ENCODE measurements at places on chromosomes 13 and 19. TPM values are rescaled to one million over a fixed set of nuclear protein-coding genes. Genes with fewer than 3 reads are reported as not detected.

- peak; percentile 94 for DNase-seq
Observed at GRCh38 chr13:80083853-80084676, 256.9 kb downstream of the SPRY2 start.

DNA sequence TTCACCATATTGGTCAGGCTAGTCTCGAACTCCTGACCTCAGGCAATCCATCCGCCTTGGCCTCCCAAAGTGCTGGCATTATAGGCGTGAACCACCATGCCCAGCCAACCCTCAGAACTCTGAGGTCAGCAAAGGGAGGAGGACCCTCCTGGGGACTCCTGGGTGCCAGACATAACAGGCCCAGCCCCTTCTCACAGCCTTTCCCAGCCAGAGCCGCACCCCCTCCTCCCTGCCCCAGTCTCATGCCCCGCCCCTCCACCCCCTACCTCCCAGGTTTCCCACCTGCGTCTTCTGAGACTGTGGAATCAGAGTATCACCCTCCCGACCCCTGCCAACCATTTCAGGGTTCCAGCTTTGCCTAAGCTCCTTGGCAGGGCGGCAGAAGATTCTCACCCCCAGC lies 5.2 kb downstream of the IGLON5 start:
- DNase-seq = no peak

GRCh38 chr13:35961002-35961401 lies 170.2 kb downstream of the DCLK1 start:
- DNase-seq = no peak

GRCh38 chr19:31313291-31314030 lies 35.8 kb downstream of the TSHZ3 start:
- DNase-seq = no peak

DNA sequence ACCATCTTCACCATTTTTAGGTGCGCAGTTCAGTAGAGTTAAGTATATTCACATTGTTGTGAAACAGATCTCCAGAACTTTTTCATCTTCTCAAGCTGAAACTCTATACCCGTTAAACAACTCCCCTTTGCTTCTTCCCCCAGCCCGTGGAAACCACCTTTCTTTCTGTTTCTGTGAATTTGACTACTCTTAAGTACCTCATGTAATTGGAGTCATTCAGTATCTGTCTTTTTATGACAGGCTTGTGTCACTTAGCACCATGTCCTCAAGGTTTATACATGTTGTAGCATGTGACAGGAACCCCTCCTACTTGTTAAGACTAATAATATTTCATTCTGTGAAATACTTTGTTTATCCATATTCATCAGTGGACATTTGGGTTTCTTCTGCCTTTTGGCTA lies 52.8 kb downstream of the TNFRSF19 start:
- no peak for DNase-seq

GRCh38 chr13:49938314-49938713 lies 2.2 kb upstream of the SPRYD7 start:
- no peak for DNase-seq

- DNase-seq = no peak
Observed at GRCh38 chr19:46696052-46696451, 20.9 kb downstream of the PRKD2 start.

DNA sequence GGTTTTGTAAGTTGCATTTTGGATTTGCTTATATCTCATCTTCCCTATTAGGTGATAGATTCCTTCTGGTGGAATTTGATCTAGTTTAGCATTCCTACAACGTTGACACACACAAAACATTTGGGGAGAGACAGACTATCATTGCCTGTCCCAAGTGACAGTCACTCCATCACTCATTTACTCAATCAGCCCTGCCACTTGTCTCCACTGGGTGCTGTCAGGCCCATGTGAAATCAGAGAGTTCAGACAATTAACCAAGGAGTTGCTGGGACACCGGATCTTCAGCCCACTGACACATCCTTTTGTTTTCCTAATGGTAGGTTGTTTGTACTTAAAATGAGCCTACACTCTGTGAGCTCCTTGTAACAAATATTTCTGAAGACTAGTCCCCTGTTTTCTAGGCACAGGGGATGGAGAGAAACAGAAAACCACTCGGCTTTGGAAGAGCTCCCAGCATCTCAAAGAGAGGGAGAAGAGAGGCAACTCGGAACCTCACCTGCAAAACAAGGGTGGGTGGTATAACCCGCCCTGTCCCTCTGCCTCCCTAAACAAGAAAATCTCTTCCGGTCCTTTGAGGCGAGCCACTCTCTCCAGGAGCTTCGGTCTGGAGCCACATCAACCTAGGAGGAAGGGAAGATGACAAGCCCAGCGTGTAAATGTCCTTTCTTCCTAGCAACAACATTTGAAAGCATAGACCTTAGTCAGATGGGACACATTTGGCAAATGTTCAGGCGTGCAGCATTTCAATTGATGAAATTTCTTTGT lies 440.9 kb upstream of the KLF12 start:
- DNase-seq = no peak

DNA sequence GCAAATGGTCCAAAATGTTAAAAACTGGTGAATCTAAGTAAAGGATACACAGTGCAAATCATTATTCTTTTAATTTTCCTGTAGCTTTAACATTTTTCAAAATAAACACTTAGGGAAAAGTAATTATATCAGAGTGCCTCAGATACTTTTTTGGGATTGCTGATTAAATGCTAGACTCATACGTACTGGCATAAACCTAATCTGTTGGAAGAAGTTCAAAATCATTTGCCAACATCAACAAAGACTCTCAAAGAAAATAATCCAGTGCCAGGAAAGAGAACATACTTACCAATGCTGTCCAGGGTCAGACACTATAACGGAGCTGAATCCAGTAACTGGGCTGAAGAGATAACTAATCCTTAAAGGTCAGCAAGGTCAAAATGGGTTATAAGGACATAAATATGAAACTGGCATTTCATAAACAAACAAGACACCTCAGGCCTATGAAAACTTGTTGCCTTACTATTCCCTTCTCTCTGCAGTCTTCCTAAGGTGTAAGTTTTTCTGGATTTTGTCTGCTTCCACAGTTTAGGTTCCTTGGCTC lies 3.3 kb upstream of the ZNF420 start:
- no peak for DNase-seq

DNA sequence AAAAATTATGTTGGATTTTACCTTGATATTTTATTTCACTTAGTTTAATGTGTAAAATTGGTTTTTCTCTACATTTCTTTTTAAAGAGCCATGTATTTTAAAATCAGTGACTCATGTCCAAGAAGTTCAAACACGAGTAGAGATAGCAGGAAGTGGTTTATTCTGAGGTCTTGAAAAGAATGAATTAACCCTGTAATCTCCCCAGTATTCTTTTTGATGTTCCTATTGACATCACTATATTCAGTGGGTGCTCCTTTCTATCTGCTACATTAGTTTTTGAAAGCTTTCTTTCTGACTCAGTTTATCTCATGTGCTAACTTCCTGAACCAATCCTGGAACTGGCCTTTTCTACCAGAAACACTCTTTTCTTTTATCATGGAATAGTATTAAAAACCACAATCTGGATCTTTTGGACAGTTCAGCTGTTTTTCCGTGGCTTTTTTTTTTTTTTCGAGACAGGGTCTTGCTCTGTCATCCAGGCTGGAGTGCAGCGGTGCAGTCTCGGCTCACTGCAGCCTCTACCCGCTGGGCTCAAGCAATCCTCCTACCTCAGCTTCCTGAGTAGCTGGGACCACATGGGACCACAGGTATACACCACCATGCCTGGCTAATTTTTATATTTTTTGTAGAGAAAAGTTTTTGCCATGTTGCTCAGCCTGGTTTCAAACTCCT lies 114.9 kb downstream of the PCCA start:
- DNase-seq = peak; percentile 67

GRCh38 chr19:40312533-40312932 lies 27.4 kb upstream of the AKT2 start:
- DNase-seq = no peak

GRCh38 chr13:20390526-20391175 lies 135.0 kb downstream of the CRYL1 start:
- DNase-seq = no peak

DNA sequence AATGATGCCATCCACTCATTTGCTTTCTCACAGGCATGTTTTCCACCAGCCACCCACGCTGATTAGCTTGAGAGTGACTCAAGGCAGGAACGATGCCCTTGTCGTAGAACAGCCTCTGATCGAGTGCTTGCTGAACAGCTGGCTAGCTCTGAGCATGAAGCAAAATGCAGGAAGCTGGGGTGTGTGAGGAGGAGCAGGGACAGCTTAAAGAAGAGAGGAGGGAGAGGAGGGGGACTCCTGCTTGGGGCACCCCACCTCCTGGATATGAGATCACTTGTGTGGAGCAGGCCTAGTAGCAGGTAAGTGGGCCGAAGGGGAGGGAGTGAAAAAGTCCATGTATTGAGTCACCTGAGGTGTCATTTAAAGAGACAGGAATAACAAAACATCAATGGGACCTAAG lies 48.8 kb downstream of the IRS2 start:
- peak; percentile 35 for DNase-seq

GRCh38 chr19:16825312-16826052 lies 3.7 kb upstream of the SIN3B start:
- DNase-seq = peak; percentile 24

GRCh38 chr19:5091018-5091683 lies 122.2 kb downstream of the KDM4B start:
- DNase-seq = no peak

DNA sequence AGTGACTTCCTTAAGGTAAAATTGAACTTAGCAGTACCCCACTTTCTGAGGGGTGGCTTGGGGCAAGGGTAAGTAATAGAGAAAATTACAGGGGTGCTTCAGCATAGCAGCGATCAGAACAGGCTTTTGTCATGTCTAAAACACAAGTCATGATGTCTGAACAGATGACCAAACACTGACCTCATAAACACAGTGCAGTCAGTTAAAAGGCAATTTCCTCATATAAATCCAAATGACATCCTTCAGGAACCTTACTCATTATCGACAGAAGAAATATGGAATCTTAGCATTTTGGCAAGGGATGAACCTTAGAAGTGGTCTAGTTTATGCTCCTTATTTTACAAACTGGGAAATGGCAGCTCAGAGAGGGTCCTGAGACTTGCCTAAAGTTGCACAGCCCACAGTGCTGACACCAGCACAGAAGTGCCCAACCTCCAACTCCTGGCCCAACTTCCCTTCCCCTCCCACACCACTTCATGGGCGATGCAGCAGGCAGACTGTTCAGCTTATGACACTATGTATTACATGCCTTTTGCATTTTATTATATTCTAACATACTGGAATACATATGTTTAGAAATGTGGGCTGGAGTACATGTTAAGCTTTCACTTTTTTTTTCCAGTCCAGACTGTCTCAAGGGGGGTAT lies 3.6 kb downstream of the GJA3 start:
- no peak for DNase-seq

DNA sequence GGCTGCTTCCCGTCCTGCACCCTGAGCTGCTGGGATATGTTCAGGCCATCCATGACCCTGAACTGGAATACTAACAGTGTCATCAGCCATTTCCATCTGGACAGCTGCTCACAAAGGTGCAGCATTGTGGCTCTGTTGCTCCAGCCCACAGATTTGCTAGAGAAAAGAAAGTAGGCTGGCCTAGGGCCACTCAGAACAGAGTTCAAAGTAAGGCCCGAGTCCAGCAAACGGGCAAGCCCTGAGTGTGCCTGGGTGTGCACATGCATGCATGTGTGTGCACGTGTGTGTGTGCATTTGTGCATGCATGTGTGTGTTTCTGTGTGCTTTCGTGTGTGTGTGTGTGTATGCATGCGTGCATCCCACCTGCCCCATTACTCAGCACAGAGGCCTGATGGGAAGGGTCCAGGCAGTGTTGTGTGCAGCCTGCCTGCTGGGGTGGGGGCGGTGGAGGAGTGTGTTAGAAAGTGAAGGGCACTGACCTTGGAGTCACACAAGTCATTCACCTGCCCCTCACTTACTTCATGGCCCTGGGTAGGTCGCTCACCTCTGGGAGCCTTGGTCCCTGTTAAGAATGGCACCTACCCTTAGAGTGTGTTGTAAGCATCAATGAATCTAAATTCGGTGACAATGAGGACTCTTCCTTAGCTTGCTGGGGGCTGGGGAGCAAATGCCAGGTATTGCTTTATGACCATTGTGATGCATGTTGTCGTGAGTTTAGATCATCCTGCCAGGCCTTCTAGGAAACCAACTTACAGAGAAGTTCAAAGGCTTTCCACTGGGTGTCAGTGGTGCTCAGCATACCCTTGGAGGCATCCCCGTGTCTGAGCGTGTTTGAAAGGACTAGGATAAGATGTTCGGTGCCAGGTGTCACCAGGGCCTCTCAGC lies 53.2 kb downstream of the GPR12 start:
- peak; percentile 43 for DNase-seq

DNA sequence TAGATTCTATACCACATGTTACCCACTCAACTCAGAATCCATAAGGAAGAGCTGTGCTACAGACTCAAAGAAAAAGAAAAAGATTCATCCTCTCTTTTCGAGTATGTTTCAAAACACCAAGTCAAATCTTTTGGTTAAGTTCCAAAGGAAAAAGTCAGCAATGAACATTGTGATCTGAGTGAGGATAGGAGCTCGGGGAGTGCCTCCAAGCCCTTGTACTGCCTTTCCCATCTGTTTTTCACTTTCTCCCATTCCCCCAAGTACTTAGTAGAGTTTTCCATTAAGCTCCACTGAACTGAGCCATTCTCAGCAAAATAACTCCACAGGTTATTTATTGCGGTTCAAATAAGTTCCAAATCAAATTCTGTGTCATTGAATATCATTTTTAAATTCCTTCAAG lies 47.7 kb upstream of the MAB21L1 start:
- DNase-seq = no peak

- DNase-seq = no peak
Observed at GRCh38 chr19:7887408-7888144, 734 bp upstream of the LRRC8E start.

- no peak for DNase-seq
Observed at GRCh38 chr19:16886305-16886880, 2.4 kb upstream of the F2RL3 start.

GRCh38 chr19:2413629-2414028 lies 13.8 kb downstream of the TIMM13 start:
- no peak for DNase-seq

GRCh38 chr19:19421299-19421696 lies 15.8 kb downstream of the GATAD2A start:
- DNase-seq = no peak

- peak; percentile 66 for DNase-seq
Observed at GRCh38 chr13:99436686-99437416, 64.4 kb upstream of the TM9SF2 start.

GRCh38 chr13:93709506-93710244 lies 483.1 kb downstream of the GPC6 start:
- DNase-seq = no peak

Gene CD37
- total RNA-seq = not detected

Gene FPR3
- total RNA-seq = not detected

Gene PNMA8A
- 12.6 TPM for total RNA-seq

Gene PBX4
- total RNA-seq = not detected

Gene KANK2
- total RNA-seq = 158 TPM

Gene NLRP9
- not detected for total RNA-seq

Gene OR10H1
- not detected for total RNA-seq

Gene IGFL4
- not detected for total RNA-seq
